ENCODE measurements at places on chromosomes 16 and 17. TPM values are rescaled to one million over a fixed set of nuclear protein-coding genes. Genes with fewer than 3 reads are reported as not detected.

CDRT4 gene
- 7.9 TPM for total RNA-seq

KIF1C gene
- total RNA-seq: 92.5 TPM

CDR2L gene
- total RNA-seq: 8.5 TPM

DNA sequence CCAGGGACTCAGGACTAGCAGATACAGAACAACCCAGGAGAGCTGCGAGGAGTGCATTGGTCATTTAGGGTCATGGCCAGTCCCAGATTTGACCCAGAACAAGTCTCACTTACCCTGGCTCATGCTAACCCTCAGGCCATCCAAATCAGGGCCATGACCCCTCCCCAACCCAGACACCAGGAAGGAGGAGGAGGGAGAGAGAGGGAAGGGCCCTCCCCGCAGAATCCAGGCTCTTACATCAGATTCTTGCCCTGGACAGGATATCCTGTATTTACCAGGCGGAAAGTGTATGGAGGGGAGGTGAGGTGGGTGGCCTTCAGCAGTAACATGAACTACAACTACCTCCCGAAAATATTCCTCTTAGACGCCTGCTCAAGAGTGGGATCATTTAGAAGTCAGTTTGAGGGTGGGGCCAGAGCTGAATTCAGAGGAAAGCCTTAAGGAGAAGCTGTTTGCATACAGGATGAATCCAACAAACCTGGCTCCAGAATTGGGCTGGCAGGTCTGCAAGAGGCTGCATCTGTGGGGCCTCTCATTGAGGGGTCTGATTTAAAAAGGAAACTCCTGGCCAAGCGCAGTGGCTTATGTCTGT lies 2.1 kb downstream of the VAT1 start:
- no peak for DNase-seq

DNA sequence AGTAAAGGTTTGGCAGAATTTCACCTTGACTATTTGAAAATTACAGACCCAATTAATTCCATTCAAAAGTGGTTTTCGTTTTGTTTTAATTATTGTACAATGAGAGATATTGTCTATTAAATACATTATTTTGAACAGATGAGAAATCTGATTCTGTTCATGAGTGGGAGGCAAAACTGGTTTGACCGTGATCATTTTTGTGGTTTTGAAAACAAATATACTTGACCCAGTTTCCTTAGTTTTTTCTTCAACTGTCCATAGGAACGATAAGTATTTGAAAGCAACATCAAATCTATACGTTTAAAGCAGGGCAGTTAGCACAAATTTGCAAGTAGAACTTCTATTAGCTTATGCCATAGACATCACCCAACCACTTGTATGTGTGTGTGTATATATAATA lies 72.6 kb downstream of the CDK12 start:
- DNase-seq: no peak

GRCh38 chr16:12951392-12951791 lies 50.0 kb downstream of the SHISA9 start:
- DNase-seq: no peak

GRCh38 chr16:66335704-66336329 lies 30.7 kb upstream of the CDH5 start:
- no peak for DNase-seq
